HepG2 (cell line): ENCODE measurements at places on chromosomes 2 and 18. TPM values are rescaled to one million over a fixed set of nuclear protein-coding genes. Genes with fewer than 3 reads are reported as not detected.

The AGXT gene
- 30.5 and 41.9 TPM in 2 replicates for total RNA-seq

The CAPN13 gene
- not detected in 2 replicates for total RNA-seq

The XIRP2 gene
- 0.04 and 0.13 TPM in 2 replicates for total RNA-seq

DNA sequence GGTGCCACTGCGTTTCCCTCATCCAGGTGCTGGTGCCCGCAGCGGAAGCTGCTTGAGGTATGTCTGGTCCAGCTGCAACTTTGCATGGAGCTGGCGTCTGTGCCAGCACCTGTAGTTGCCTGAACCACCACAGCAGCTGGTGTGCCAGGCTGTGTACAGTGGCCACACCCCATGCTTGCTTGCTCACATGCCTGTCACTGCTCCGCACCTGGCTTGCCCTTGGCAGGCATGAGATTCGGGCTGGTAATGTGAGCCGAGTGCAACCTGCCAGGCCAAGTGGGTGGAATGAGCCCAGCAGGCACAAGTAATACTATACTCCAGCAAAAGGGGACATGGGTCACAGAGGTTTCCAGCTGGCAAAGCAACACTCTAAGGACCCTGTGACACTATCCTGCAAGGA is 1123.3 kb upstream of the ACVR2A start:
- H3K4me3 ChIP-seq, result no peak overlapping the region
- no peaks in the 10 kb centered on the region for H3K36me3 ChIP-seq
- H3K27me3 ChIP-seq, result no peaks in the 10 kb centered on the region
- no peak overlapping the region for H3K27ac ChIP-seq
- no peaks in the 10 kb centered on the region for H3K4me1 ChIP-seq

DNA sequence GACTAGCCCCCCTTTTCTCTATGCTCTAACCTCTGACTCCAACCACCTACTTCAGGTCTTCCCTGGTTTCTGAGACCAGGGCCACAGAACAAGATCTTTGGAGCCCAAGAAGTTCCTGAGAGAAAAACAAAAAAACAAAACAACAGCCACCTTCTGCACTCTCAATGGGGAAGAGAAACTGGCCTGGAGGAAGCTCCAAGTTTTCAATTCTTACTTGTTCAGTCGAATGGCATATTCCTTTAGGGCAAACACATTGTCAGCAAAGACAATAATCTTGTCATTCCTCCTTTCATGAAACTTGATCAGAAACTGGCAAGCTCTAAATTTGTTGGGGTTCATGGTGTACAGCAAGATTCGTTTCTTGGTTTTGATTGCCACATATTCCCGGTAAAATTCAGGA is 15.0 kb downstream of the ERCC3 start:
- peaks cover 95% of the 10 kb centered on the region for H3K36me3 ChIP-seq
- H3K27ac ChIP-seq, result no peak overlapping the region
- no peak overlapping the region for H3K4me3 ChIP-seq
- no peak for DNase-seq
- H3K27me3 ChIP-seq, result no peaks in the 10 kb centered on the region

DNA sequence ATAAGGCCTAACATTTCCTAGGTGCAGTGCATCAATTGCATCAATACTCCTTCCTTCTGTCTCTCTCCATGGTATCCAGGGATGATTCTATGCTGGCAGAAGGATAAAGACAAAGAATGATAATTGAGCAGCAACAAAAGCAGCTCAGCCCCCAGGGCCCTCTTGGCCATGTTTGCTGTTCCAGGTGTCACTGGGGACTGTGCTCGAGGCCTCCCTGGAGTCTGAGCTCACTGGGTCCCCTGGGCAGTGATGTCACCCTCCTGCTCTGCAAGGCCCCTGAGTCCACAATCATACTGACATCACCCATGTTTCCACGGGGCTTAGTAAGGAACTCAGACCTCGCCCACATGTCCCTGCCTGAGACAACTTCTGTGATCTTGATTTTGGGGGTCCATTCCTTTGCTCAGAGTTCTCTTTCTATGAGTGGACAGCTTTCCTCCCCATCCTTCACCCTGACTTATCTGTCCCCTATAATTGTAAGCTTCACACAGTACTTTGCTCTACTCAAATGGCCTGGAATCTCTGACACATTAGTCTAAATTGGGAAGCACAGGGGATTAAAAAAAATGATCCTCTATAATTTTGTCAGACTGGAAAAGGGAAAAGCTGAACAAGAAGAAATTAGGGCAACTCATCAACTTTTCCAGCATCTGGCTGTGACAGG is 15.8 kb upstream of the EXOC6B start:
- no peaks in the 10 kb centered on the region for H3K4me1 ChIP-seq
- H3K27ac ChIP-seq, result no peak overlapping the region
- no peak overlapping the region for H3K4me3 ChIP-seq
- H3K27me3 ChIP-seq, result no peaks in the 10 kb centered on the region

- H3K4me1 ChIP-seq, result no peaks in the 10 kb centered on the region
- DNase-seq, result no peak
- H3K4me3 ChIP-seq, result no peak overlapping the region
- H3K36me3 ChIP-seq, result no peaks in the 10 kb centered on the region
- no peaks in the 10 kb centered on the region for H3K27me3 ChIP-seq
- H3K27ac ChIP-seq, result no peak overlapping the region
Observed at GRCh38 chr2:52639692-52640091, 1127.9 kb upstream of the CHAC2 start.

DNA sequence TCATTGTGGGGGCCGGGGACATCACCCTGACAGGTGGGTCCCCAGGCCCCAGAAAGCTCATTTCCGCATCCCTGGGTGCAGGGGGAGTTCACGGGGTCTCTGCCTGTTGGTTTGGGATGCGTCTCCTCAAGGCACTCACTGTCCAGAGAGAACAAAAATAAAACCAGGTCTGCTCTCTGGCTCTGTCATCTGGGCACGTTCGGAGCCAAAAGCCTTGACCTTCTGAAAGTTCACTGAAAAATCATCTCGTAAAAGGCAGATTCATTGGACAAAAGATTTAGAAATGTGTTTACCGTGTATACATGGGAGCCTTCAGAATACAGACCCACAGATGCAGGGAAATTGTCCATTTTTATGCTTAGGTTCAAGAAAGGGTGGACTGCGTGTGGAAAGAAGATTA is 26.6 kb downstream of the MLPH start:
- H3K36me3 ChIP-seq, result no peaks in the 10 kb centered on the region
- H3K27ac ChIP-seq, result no peak overlapping the region
- H3K27me3 ChIP-seq, result peaks cover 10% of the 10 kb centered on the region; the same call in 1 of the 2 replicates
- DNase-seq, result no peak
